DMS 273 treated with DMSO at 0.1 percent for 48 hours (cell line): ENCODE measurements at places on chromosomes 5 and 9.

GRCh38 chr5:134524272-134524825 is 1.1 kb upstream of the JADE2 start:
- peak; percentile 45 for DNase-seq

GRCh38 chr5:178588769-178589168 is 1.4 kb downstream of the COL23A1 start:
- DNase-seq: no peak

DNA sequence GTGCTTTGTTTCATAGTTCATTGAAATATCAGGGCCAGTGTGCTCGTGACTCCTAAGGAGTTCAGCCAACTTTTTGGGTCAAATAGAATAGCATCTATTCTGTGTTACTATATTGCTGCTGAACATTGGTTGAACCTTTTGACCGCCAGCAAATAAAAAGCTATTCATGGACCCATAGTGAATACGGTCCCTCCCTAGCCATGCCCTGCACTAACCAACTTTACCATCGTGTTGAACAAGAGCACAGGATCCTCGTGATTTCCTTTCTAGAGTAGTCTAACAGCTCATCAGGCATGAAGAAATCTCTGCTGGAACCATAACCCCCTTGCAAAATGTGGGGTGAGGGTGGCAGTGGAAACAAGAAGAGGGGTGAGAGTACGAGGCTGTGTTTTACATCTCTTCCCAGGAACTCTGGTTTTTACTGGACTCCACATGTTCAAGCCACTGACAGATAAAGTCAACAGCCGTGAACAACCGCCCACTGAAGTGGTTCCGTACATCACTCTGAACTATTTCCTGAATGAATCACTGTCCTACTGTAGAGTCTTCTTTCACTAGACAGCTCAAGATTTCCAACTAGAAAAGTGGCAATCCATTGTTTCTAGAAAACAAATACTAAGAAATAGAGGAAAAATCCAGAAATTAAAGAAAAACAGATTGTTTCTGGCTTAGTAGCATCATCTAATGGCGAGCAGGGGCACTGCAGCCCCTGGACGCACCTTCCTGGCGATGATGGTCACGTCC is 70.1 kb upstream of the SPATA31E1 start:
- no peak for DNase-seq

- no peak for DNase-seq
Measured at GRCh38 chr5:7088849-7089248, 307.1 kb upstream of the ADCY2 start.

GRCh38 chr5:131595088-131596033 is 39.7 kb downstream of the RAPGEF6 start:
- no peak for DNase-seq
